ENCODE measurements at places on chromosomes 3 and 15.
A peak's percentile ranks its signal among the peaks of the same experiment; 100 is the strongest.

DNA sequence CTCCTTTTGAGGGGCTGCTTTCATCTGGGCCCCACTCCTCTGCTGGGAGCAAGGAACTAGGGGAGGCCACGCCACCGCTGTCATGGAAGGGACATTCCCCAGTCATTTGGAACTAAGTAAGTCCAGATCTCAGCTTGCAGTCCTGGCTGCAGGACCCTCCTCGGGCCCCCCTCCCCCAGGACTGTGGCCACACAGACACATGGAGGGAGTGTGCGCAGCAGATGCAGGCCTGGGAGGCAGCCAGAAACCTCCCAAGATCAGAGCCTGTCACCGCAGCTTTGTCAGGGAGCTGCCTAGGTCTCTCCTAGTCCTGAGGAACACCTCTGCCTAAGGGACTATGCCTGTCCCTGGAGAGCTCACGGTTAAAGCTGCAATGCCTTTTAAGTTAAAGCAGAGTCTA, 7.3 kb upstream of the SEMA3F start:
- DNase-seq, result no peak

DNA sequence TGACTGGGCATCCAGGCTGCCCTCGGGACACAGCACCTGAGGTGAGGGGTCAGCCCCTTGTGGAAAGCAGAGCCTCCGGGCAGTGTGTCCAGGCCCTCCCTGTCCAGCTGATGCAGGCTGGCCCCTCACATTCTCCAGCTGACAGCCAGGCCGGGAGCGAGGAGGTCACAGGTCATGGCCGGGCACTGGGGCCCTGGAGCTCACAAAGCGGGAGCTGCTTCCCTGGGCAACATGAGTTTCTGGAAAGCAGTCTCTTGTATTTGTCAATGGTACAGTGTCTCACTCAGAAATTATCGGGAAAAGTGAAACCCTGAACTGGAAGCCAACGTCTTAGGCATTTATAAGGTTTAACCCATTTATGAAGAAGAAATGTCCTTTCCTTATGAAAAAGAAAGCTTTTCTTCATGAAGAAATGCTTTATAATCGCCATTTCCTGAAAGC, 118.5 kb downstream of the OPA1 start:
- DNase-seq, result no peak

DNA sequence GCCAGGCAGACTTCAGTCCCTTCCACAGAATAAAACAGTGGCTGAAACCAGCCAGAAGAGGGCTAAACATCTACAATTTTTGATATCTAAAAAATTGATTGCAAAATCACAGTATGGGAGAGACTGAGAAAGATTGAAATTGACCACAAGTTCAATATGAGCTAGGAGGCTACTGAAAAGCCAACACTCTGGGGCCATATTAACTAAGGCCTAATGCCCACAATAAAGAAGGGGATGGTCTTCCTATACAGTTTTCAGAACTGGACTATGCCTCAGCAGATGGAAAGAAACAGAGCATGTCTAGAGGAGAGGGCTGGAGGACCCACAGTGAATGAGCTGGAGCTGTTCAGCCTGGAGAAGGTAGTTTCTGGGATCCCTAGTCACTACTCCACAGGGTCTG, 53.2 kb downstream of the WNT7A start:
- DNase-seq, result no peak

- no peak for DNase-seq
Measured at GRCh38 chr3:127661600-127661999, 11.2 kb upstream of the ABTB1 start.

- DNase-seq, result no peak
Measured at GRCh38 chr3:19002606-19003005, 145.7 kb upstream of the KCNH8 start.

GRCh38 chr3:140501770-140502364, 176.0 kb upstream of the TRIM42 start:
- DNase-seq, result no peak

DNA sequence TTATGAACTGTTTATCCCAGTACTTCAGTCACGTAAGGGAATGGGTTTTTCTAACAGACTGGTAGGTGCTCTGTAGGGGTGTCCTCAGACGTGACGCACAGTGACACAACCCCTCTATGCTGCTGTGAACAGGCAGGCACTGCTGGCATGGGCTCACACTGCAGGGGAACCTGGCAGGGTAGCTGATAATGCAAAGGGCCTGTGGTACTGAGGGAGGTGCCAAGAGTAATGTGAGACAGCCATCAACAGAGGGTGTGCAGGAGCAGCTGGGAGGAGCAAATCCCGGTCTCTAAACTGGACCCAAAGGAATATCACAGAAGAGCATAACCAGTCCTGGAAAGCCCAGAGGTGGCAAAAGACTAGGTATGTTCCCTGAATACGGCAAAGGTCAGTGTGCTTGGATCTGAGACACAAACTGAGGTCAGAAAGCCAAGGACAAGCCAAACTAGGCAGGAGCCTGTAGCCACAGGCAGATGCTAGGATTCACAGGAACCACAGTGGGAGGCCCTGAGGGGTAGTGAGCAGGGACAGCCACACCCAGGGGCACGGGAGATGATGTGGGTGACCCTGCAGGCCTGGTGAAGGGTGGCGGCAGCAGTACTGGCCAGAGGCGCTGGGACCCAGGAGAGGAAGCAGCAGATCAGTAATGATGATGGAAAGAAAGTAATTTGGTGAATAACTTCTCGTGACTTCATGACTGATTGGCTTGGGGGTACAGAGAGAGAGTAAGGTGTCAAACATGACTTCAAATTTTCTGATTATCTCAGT, 248.1 kb upstream of the CHRNA7 start:
- no peak for DNase-seq

GRCh38 chr15:59283717-59284391, 77.2 kb downstream of the LDHAL6B start:
- no peak for DNase-seq

- DNase-seq, result peak; percentile 76
Measured at GRCh38 chr3:32569540-32570420, 878 bp downstream of the DYNC1LI1 start.

DNA sequence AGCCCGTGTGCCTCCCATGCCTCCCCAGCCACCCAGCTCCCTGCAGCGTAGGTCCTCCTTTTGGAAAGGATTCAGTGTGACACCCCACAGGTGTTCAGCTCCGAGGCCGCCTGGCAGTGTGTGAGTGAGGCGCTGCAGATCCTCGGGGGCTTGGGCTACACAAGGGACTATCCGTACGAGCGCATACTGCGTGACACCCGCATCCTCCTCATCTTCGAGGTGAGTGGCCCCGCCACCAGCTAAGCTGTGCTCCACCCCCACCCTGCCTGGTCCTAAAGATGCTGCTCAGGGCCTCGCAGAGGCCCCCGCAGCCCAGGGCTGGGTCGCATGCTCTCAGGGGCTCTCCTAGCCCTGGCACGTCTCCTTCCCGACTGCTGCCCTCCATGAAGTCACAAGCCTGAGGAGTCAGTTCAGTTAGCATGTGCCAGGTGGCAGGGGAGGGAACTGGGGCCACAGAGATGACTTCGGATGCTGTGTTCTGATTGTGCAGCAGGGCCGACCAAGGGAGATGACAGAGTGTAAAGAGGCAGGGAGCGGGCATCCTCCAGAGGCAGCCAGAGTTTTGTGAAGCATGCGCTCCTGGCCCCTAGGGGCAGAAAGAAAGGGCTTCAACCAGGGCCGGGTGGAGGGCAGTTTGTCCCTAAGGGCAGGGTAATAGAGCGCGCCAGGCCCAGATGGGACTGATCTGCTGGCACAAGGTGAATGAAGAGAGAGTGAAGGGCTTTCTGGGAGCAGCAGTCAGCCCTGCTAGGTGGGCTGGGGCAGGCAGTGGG, 26.8 kb downstream of the ACAD9 start:
- no peak for DNase-seq

GRCh38 chr3:21795921-21796320, 44.9 kb upstream of the ZNF385D start:
- DNase-seq, result no peak

DNA sequence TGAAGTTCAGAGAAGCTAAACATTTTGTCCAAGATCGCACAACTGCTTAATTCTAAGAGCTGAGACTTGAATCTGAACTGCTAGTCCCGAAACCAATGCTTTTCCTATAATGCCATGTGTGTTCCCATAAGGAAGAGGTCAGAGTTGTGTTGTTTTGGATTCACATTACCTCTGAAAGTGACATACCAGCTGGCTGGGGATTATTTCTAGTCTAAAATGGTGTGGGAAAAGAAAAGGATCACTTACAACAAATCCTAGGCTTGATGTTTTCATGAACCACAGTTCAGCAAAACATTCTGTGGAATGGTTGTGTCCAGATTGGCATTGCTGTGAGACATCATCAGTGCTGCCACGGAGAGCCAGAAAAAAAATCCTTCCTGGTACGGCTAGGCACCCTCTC, 35.0 kb upstream of the LRRC3B start:
- DNase-seq, result no peak

DNA sequence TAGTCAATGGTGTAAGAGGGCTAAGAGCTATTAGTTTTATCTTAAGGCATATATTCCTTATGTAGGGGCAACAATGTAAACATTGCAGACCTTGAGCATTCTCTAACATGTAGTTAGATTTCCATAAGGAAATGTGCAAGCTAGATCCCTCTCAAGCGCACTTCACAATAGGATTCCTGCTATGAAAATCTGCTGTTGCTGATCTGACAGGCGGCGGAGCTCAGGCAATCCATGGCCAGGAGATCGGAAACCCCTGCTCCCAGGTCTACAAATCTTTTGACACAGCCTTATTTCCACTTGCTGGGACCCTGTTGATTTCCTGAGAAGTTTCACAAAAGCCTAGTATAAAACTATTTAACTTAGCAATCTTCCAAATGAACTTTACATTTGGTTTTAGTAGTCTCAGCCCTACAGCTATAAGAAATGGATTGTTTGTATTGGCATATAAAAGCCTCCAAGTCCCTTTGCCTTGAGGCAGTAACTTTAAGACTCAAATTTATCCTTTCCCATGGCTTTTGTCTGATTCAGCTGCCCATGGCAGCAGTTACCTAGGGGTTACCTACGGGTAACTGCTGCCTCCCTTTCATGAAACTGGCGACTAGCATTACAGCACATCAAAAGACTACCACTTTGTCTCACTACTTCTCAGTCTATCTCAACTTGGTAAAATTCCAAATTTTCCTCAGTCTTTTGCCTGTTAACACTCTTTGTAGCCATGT, 22.7 kb downstream of the TRA2B start:
- DNase-seq, result no peak

GRCh38 chr3:58027704-58028317, 19.6 kb downstream of the FLNB start:
- DNase-seq, result no peak

DNA sequence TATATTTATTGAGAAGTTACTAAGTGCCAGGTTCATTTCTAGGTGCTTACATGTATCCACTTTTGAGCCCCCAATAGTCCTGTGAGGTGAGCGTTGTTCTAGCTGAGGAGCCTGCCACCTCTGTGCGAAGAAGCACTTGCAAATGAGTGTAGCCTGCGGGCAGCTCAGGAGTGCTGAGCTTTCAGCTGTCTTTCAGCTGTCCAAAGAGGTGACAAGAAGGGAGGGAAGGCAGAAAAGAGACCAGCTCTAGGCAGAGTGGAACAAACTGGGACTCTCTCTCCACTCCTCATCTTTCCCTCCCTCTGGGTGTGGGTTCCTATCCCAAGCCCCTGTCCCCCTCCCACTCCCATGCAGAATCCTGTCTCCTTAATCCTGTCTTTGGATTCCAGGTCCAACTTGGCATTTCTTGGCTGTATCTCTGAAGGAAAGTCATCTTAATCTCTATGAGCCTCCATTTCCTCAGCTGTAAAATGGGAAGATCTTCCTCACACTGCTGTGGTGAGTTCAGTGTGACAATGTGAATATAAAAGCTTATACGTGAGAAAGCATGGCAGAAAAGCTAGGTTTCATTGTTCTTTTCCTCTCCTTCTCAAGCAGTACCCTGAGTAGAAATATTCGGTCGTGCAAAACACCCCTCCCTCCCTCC, 6.7 kb upstream of the SRP14 start:
- DNase-seq, result no peak

DNA sequence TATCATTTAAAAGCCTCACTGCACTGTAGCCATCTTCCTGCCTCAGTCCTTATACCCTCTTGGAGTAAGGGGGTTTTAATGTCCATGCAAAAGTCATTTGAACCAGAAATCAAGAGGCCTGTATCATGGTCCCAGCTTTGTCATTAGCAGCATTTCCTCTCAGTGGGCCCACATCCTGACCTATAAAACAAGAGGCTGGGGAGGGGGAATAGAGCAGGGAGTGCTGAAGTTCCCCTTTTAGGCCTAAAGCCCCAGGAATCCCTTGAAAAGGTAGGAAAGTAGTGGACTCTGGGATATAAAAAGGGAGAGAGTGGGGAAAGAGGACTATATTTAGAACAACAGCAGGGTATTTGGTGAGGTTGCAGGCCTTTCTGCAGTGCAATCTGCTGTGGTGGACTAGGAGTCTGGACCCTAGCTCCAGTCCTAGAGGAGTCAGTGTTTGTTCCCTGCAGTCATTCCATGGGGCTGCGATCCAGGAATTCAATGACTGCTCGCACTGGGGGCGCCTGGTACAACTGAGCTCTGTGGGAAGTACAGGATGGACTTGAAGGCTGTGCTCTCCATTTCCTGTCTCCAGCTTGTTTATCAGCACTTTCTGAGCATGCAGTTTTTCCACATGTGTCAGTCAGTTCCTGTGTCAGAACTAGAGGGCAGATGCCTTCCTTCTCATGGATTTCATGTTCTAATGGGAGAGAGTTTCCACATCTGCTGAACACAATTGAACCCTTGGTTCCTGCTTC, 46.8 kb downstream of the PDHB start:
- peak; percentile 54 for DNase-seq

DNA sequence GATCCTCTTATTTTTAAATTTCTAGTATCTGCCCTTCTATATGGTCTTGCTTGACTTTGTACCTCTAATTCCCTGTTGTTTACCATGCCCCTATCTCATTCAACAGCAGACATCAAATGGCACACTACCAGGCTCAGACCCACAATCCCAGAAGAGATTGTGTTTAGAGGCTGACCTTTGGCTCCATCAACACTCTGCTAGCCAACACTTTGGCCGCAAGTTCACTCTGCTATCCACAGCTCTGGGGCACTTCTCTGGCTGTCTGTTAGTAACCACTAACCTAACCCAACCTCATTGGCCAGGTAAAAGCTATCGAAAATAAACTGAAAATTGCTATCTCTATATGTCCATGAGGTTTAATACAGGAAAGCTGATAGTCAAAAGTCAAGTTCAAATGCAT, 646.0 kb upstream of the CCDC54 start:
- DNase-seq, result no peak

Data from hematopoietic multipotent progenitor cell treated with erythropoietin and hydrocortisone succinate and interleukin-3 and kit ligand, for 4 days (in vitro differentiated cells).